ENCODE measurements at places on chromosomes 2 and 18.

GRCh38 chr2:181411105-181411849 is 45.9 kb upstream of the ITGA4 start:
- no peak for DNase-seq

- DNase-seq, result no peak
Measured at GRCh38 chr18:2049986-2050385, 521.3 kb downstream of the METTL4 start.

GRCh38 chr2:235594041-235594440 is 100.2 kb downstream of the AGAP1 start:
- DNase-seq, result no peak

DNA sequence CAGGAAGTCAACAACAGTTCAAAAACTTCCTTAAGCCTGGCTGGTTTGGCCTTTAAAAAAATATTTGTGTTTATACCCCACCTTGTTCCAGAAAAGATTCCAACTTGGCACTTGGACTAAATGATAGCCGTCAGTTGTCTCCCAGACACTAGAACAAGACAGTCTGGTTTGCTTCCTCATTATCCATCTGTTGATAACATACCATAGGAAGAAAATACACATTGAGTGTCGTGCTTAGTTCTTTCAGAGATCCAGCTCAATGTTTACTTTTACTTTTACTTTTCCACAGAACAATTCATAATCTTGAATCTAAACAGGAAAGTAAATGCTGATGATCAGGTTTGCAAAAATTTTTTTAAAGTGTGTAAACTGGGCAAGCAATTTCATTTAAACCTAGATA is 2.4 kb upstream of the VPS54 start:
- no peak for DNase-seq

DNA sequence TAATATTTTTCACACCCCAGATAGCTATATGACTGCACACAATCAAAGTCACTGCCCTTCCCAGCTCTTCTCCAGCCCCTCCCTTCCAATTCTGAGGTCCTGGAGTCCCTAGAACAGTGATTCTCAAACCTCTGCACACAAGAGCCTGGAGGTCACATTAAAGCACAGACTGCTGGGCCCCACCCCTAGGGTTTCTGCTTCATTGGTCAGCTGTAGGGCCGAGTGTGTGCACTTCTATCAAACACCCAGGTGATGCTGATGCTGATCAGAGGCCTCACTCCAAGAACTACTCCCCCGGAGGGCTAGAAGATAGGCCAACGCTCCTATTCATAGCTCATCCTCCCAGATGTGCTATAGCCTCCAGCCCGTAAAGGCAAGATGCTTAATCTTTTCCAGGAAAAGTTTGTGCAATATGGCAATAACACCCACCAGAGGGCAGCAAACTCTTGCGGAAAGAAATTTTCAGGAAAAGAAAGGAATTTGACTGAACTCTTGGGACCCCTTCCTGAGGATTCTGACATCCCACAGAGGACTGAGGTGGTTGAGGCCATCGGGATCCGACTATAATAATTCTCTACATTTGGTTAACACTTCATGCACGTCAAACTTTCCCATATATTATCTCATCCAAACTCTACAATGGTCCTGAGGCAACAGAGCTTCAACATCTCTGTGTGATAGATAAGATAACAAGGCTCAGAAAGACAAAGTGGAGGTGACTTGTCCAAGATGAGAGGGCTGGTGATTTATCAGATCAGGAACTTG is 194.2 kb upstream of the PKDCC start:
- no peak for DNase-seq

Measured in ascending aorta (tissue), 2 donors.